Heart left ventricle (tissue), 16 donors: ENCODE measurements at places on chromosomes 5 and 9.
A peak's percentile ranks its signal among the peaks of the same experiment; 100 is the strongest.

GRCh38 chr9:15357050-15357653, 50.1 kb upstream of the TTC39B start:
- no peak for DNase-seq

DNA sequence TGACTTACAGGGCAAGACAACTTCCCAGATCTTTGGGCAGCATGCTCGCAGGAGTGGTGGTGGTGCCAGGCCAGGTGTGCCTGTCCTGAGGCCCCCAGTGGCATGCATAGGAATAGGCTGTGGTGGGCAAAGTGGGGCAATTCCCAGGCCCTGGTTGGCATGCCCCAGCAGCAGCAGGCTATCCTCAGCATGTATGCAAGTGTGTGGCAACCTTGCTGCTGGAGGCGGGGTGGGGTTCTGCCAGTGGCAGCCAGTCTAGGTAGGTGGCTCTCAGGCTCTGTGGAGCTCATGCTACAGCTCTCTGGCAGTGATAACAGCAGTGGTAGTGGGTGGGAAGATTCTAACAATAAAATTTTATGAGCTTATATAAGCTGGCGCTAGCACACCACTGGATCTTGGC, 27.7 kb upstream of the C6 start:
- DNase-seq = no peak

GRCh38 chr9:79592726-79593493, 21.1 kb downstream of the TLE4 start:
- DNase-seq = no peak

DNA sequence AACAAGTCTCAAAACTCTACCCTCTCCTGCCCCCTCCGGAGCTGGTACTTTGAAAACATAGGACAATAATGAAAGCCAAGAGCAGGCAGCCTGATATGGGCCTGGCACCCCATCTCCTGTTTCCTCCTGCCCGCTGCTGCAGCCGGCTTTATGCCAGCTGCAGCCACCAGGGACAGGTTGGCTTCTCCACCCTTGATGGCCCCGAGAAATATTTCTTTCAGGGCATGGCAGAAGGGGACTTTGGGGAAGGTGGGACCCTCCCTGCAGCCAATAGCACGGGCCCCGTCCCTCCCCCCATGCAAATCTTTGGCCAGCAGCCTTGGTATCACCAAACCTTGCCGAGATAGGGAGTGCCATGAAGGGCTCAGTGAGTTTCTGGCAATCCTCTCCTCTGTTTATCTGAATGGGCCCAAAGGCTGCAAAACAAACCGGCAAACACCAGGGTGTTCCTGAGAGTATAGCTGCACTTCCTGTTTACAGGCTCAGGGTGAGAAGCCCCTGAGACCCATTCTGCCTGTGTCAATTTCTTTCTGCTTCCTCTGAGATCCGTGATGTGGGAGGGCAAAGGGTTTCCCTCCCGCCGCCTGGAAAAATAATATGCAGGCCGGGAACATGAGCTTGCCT, 73.4 kb upstream of the BOD1 start:
- DNase-seq = peak; percentile 37

DNA sequence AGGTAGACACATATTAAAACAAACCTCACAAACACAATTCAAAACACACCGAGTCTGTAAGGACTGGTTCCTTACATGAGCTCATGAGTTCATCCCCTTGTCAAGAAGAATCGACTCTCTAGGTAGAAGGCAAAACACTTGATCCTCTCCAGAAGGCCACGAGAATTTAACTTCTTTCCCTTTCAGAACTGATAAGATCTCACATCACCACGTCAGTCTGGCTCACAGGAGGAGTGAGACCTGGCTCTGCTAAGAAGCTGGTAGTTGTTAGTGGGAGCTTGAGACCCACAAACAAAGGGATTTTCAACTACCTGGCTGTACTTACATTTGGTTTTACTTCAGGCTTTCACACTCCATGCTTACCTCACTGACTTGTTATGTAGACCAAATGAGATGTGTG, 459.2 kb downstream of the ARHGEF28 start:
- DNase-seq = no peak

DNA sequence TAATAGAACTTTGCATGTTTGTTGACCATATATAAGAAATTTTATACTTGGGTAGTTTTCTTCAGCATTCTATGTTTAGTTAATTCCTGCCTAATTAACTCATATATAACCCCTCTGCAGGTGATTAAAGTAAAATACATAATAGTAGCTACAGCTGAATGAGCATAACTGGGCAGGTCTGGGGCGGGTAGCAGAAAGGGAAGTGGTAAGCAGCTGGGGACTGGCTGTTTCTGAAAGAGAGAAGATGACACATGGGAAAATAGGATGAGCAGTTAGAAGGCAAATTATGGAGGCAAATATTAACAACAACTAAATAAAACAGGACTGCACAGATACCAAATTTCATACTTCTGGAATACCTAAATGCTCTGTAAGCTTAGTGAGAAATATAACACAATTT, 128.1 kb downstream of the CPLANE1 start:
- DNase-seq = no peak

DNA sequence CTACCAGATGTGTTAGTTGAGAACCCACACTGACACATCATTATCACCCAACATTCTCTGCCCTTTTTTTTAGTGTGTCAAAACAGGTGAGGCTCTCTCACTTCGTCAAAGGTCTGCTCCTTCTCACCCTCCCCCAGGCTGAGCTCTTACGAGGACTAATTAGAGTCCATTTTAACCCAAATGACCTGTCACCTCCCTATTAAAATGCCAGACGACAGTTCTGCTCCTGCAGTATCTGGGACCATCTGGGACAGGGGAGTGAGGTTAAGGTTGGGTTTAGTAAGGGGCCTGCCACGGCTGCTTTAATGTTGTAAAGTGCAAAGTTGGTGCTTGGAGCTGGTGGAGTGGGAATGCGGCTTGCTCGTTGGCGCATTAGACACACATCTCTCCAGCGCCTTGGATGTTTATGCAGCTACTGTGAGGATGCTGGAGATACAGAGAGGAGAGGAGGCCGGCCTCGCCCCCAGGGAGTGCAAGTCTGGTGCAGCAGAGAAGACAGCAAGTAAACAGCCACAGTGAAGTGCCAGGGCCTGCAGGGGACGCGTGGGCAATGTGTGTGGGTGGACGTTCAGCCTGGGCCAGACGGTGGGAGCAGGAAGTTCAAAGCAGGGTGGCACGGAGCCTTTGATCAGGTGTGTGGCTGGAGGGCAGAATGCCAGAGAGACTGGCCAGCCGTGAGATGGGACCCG, 96.2 kb downstream of the C9orf50 start:
- no peak for DNase-seq

DNA sequence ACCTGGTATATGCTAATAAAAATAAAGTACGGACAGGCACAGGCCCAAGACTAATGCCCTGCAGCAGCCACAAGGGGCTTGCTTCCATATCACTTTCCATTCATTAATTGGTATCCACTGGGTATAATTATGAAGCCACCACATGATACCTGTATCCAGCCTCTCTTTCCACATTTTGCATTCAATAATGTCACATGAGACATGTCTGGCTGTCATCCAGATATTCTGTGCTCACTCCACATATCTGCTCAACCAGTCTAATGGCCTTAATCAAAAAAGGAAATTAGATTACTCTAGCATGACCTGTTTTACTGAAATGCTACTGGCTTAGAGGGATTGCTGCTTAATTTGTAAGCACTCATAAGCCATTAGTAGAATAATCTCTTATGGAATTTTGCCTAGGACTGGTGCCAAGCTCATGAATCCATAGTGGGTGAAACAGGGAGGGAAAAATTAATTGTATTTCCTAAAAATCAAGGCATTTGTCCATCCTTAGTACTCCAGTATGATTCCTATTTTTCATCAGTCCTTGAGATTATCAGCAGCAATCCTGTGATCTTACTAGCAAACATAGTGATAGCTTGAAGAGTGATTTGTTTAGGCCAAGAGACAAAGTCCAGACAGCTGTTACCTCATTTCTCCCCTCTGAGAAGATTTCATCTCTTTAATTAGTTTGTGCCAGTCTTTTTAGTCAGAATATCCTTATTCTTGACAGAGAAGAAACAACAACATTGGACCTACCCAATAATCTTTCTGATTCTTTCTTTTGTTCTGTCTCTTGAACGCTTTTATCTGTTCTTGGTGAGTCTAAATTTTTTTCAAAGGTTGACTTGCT, 119.2 kb upstream of the ABCA1 start:
- DNase-seq = no peak

DNA sequence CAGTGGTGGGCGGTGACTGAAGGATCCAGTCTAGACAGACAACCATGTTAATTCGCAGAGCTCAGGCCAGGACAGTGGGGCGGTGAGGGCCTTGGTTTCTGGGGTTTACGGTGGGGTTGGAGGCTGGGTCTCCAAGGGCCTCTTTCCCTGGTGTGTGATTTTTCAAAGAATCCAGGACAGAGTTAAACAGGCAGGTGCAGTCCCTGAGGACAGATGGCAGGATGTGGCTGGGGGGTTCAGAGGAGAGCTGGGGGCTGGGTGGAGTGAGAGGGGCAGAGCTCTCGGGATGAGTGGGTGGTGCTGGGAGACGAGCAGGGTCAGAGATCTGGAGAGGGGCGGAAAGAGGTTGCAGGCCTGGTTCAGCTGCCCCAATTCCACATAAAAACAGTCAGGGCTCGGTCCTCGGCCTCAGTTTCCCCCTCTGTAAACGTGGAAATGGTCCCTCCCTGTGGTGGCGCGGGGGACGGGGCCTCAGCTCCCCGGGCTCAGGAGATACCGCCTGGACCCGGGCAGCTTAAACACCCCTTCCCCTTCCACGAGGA, 145.9 kb downstream of the GAPVD1 start:
- no peak for DNase-seq

GRCh38 chr5:170161069-170161468, 55.4 kb downstream of the FOXI1 start:
- DNase-seq = no peak

DNA sequence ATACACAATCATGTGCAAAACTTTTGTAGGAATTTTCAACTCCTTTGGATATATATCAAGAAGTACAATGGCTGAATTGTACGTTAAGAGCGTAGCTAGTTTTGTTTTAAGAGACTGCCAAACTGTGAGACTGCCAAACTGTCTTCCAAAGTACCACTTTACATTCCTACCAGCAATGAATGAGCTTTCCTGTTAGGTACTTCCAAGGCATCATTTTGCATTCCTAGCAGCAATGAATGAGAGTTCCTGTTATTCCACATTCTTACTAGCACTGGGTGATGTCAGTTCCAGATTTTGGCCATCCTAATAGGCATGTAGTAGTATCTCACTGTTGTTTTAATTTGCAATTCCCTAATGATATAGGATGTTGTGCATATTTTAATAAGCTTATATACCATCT, 219.3 kb downstream of the KCNN2 start:
- no peak for DNase-seq
